T-helper 17 cell (primary cell): ENCODE measurements at places on chromosomes 7 and 10.

DNA sequence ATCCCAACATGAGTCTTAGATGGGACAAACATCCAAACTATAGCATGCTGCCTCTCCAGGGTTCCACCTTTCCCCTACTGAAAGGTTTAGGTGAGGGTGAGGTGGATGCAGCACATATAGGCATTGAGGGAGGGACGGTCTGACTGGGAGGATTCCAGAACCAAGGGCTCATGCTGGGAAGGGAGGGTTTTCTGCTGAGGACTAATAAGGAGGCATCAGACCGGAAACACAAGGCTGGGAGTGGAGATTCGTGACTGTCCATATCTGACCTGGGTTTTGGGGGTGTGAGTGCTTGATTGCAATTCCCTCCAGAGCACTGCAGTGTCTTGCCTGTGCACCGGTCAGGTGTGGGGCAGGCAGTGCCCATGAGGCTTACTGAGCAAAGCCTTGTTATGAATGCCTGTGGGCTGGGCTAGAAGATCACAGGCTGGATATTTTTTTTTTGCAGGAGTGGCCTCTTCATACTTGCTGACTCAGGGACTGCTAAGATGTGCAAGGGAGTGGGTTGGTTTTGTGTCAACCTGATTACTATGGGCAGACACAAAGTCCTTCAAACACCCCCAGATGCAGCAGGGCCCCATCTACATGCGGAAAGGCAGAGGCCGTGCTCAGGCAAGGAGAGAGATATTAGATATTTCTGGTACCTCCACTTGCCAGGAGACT, 26.7 kb downstream of the DMBT1 start:
- no peaks in the 10 kb centered on the region for H3K36me3 ChIP-seq
- H3K4me3 ChIP-seq: no peak overlapping the region
- H3K27me3 ChIP-seq: peaks cover 24% of the 10 kb centered on the region
- DNase-seq: no peak
- H3K27ac ChIP-seq: no peak overlapping the region
- peaks cover 2% of the 10 kb centered on the region for H3K4me1 ChIP-seq

DNA sequence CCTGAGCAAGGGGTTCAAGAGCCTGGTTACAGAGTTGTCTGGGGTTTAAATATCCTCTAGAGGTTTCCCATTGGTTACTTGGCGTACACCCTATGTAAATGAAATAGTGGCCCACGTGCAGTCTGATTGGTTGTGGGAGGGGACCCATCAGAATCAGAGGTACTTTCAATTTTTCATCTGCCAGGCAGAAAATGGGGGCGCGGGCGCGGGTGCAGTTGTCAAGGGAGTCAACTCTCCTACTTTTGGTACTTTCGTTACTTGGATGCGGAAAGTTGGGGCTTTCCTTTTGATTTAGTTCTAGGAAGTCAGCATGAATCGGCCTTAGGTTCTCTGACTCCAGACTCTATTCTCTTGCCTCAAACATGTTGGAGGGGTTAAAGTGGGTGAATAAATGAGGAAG, 83.2 kb downstream of the DNAJB9 start:
- no peak for DNase-seq
- H3K36me3 ChIP-seq: no peaks in the 10 kb centered on the region
- no peak overlapping the region for H3K4me3 ChIP-seq
- no peaks in the 10 kb centered on the region for H3K4me1 ChIP-seq
- peaks cover 10% of the 10 kb centered on the region for H3K27me3 ChIP-seq
- no peak overlapping the region for H3K27ac ChIP-seq

- no peak for DNase-seq
- H3K27ac ChIP-seq: no peak overlapping the region
- H3K4me3 ChIP-seq: no peak overlapping the region
- H3K36me3 ChIP-seq: no peaks in the 10 kb centered on the region
- no peaks in the 10 kb centered on the region for H3K27me3 ChIP-seq
Measured at GRCh38 chr7:81960026-81960425, 190.2 kb upstream of the HGF start.

DNA sequence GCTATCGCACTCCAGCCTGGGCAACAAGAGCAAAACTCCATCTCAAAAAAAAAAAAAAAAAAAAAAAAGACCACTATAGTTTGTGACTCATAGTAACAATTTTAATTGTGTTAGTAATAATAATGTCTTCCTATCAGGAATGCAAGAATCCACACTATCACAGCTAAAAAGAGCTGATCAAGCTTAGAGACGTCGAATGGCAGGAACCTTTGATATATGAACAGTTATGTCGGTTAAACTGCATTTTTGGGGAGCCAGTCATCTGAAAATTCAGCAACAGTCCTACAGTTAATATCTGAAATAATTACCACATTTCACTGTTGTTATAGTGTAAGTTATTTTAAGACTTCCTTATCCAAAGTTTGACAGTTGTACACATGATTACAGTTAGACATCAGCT, 8.8 kb downstream of the PHYH start:
- H3K4me1 ChIP-seq: peaks cover 11% of the 10 kb centered on the region
- H3K27ac ChIP-seq: no peak overlapping the region
- no peaks in the 10 kb centered on the region for H3K36me3 ChIP-seq
- H3K27me3 ChIP-seq: no peaks in the 10 kb centered on the region

- no peaks in the 10 kb centered on the region for H3K27me3 ChIP-seq
- H3K27ac ChIP-seq: no peak overlapping the region
- H3K4me3 ChIP-seq: no peak overlapping the region
- no peaks in the 10 kb centered on the region for H3K4me1 ChIP-seq
- no peaks in the 10 kb centered on the region for H3K36me3 ChIP-seq
Measured at GRCh38 chr10:99888622-99889021, 106.2 kb downstream of the ABCC2 start.
